Central memory CD4-positive, alpha-beta T cell (primary cell): ENCODE measurements at places on chromosomes 2 and 18.

DNA sequence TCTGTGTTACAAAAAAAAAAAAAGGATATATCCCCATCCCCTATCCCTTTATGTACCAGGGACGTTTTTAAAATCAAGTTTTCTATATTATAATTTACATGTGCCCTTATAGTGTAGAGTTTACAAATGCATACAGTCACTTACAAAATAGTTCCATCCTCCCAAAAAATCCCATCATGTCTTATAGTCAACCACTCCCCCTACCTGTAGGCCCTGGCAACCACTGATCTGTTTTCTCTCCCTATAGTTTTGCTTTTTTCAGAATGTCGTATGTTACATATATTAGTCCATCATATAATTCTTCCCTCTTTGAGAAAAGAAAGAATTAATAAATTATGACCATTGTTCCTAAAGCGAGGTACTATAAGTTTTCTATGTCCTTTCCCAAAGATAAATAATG, 17.8 kb downstream of the CFAP210 start:
- DNase-seq = no peak

GRCh38 chr2:83186105-83186760, 1272.8 kb downstream of the SUCLG1 start:
- no peak for DNase-seq

DNA sequence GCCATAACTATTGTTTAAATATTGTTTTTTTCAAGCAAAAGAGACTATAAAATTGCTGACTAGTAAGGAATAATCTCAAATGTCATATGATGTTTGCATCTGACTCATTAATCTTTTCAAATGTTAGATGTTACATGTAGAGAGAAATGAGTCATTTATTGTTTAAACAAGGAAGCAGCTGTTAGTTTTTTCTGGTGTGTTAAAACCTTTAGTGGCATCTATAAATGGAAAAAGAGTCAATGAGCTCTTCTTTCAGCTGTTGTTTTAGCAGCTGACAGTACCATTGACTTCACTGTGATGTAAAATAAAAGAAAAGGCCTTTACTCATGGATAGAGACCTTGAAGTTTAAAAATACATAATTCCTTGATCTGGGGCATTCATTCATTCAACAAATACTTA, 1.8 kb upstream of the KLHL41 start:
- no peak for DNase-seq

DNA sequence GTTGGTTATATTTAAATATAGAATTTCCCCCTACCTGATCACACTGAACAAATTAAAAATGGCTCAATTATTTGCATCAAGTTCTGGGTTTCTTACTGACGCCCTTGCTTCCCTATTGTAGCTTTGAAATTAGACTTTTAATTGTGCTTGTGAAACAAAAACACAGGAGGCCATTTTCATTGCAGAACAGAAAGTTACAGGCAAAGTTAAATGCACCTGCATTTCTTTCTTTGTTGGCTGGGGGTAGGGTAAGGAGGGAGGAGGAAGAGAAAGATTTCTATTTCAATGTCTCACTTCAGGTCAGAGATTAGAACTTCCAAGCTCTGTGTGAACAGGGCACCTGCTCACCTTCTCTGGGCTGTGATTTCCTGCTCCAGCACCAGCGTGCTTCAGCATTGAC, 199.6 kb downstream of the BCL11A start:
- no peak for DNase-seq

- DNase-seq = no peak
Observed at GRCh38 chr2:234019896-234020295, 30.6 kb upstream of the SPP2 start.

DNA sequence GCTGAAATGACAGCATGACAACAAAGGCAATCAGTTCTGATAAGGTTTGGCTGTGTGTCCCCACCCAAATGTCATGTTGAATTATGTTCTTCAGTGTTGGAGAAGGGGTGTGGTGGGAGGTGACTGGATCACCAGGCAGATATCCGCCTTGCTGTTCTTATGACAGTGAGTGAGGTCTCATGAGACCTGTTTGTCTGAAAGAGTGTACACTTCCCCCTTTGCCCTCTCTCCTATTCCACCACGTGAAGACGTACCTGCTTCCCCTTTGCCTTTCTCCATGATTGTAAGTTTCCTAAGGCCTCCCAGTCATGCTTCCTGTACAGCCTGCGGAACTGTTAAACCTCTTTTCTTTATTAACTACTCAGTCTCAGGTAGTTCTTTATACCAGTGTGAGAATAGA, 553.0 kb downstream of the DCDC2C start:
- DNase-seq = no peak

DNA sequence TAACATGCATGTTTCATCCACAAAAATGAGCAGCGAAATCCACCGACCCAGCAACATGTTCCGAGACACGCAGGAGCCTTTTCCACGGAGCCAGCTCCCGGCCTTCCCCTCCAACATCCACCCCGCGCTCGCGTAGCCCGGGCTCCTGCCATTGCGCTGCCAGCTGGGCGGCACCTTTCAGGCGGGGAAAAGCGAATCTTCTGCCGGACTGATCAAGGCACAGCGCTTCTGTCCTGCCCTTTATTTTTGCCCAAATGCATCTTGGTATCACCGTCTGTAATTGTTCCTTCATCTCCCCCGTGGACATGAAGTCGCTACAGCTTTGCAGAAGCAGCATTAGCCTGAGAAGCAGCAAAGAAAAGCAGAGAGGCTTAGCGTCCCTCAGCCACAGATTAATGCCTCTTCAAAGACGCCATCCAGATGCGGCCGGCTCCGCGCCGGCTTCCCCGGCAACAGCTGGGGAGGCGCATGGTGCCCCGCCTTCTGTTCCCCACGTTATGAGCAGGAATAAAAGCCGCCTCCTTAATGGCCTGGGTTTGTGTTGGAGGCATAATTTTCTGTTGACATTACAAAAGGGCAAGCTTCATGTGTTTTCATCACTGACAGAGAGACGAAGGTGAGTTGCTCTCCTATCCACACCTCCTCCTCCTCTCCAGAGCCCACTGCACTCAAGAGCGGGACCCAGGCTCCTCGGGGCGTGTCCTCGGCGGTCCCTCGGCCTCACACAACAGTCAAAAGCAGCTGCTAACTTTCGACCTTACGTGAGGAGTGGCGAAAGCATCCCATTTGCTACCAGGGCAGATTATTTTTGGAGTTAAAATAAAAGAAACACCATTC, 122.1 kb upstream of the SALL3 start:
- DNase-seq = no peak

GRCh38 chr2:71821856-71822255, 325.8 kb downstream of the CYP26B1 start:
- DNase-seq = no peak

DNA sequence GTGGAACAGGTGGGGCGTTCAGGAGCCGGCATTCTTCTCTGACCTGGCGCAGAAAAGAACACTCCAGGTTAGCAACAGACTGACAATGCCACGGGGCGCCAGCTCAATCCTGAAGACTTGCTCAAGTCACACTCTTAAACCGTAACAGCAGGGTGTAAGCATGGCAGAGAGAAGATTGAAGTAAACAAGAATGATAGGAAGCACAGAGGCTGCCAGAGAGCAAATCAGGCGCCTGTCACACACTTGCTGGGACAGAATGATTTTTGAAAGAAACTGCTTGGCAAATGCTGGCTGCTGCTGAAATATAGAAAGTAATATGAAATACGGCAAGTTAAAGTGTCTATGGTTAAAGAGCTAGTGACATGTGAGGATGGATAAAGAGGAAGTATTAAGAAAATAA, 80.5 kb downstream of the MEP1B start:
- no peak for DNase-seq

DNA sequence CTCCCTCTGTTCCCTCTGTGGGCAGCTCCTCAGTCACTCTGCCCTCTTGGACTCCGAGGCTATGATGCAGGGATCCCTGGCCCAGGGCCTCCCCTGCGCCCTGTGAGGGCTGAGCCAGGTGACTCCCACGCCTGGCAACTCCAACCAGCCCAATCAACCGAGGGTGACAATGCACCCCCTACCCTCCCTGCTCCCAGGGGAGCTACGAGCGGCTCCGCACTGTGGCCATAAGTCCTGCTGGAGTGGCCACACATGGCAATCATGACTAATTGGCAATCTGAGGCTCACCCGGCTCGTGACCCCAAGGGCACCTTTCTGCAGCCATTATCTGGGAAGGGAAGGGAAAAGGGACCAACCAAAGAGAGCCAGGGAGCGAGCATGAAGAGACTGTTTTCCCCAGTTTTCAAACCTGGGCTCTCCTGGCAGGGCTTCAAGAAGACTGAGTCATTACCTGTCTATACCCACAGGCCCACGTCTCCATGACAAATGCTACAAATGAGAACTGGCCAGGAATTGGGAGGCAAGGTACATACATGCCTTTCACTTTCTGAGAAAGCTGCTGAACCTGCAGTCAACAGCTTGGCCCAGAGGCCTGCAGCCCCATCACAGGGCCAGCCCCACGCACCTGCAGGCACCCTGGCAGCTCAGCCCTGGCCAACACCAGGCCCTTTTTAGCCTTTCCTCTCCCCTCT, 45.1 kb downstream of the RPL31 start:
- DNase-seq = no peak

GRCh38 chr2:201402651-201403562, 45.8 kb upstream of the FLACC1 start:
- no peak for DNase-seq

DNA sequence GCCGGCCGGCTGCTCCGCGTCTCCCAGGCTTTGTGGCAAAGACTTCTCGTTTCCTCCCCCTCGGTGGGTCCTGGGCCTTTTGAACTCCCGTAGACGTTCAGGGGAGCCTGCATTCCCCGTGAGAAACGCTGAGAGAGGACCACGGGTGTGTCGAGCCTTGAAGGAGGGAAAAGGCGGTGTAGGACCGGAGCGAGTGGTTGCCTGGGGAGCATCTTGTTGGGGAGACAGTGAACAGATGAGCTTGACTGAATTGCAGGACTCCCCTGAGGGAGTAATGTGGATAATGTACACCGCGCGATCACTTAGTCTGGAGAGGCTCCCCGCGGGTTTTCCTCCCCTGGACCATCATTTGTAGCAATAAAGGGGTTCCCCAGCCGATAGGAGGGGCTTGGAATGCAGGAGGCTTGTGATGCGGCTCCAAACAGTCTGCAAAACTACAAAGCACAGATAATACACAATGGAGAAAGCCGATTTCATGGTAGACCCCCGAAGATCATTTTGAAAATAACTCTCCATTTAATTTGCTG, 769 bp downstream of the ALMS1 start:
- no peak for DNase-seq

DNA sequence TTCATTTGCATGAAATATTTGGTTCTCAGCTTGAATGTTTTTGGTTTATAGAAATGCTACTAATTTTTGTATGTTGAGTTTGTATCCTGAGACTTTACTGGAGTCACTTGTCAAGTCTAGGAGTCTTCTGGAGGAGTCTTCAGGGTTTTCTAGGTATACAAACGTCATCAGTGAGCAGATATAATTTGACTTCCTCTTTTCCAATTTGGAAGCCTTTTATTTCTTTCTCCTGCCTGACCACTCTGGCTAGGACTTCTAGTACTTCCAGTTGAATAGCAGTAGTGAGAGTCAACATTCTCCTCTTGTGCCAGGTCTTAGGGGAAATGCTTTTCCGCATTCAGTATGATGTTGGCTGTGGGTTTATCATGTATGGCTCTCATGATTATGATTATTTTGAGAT, 55.4 kb upstream of the THUMPD2 start:
- no peak for DNase-seq

- DNase-seq = no peak
Observed at GRCh38 chr2:24085200-24085489, 511 bp upstream of the TP53I3 start.

- DNase-seq = no peak
Observed at GRCh38 chr2:191899410-191899809, 52.5 kb upstream of the CAVIN2 start.

DNA sequence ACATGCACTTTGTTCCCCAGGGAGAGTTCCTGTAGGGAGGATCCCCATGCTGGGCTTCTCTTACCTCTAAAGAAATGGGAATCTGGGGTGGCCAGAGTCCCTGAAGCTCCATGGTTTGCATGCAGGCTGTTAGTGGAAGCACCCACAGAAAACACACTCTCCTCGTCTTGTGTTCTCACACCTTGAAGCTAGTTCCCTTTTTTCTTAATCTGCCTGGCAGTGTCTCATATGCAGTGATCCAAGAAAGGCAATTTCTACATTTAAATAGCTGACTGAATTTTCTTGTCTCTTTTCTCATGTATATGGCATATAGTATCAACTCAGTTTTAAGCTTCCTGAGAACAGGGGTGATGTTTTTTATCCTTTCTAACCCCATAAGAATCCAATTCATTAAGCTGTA, 65.0 kb downstream of the LINC00305 start:
- DNase-seq = no peak

DNA sequence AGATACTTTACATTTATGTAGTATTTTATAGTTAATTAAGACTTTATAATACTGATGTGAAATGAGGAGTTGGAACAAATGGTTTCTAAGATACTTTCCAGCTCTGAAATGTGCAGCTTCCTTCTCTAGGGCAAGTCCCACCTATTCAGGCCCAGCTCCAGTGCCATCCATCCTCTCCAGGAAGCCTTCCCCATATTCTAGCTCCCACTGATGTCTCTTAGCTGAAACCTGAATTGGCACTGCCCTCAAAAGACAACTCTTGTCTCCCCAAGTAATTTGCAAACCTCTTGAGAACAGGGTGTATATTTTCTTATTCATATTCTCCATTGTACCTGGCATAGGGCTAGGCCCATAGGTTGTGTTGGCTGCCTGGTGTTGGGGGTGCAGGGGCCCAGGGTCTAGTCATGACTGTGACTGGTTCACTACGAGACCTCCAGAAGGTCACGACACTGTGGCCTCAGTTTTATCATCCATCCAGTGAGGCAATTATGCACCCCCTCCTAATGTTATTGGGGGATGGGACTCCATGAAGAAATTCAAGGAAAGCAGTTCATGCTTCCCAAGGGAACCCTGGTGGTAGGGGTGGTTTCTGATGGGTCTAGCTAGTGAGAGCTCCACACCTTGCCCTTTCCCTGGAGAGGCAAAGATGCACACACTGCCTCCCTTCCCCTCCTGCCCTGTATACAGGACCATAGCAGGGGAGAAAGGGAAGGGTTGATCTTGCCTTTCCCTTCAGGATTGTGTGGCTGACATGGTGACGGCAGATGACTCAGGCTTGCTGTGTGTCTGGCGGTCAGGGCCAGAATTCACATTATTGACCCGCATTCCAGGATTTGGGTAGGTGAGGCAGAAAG, 2.8 kb downstream of the WDR54 start:
- no peak for DNase-seq

GRCh38 chr18:53153281-53153680, 813.3 kb downstream of the DCC start:
- no peak for DNase-seq

GRCh38 chr18:63465059-63465458, 11.7 kb upstream of the SERPINB5 start:
- no peak for DNase-seq

GRCh38 chr2:32775954-32776353, 148.1 kb downstream of the TTC27 start:
- no peak for DNase-seq

DNA sequence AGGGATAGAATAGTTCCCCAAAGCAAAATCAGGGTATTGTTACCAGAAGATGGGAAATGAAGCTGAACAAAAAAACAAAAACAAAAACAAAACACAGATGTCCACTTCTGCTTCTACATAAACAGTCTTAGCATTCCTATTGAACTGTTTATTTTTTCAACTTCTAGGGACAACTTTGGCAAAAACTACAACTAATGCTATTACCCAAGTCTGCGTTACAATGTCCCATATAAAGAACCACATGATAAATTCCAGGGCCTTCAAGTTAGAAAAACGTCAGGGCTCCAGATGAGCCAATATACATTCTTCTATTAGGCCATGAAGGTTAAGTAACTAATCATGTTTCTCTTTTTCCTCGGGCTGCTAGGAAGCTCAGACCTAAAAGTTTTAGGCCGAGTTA, 16.9 kb downstream of the PID1 start:
- DNase-seq = no peak
